Activated naive CD8-positive, alpha-beta T cell treated with anti-CD3 and anti-CD28 coated beads for 36 hours (primary cell): ENCODE measurements at places on chromosomes 3 and 15. TPM values are rescaled to one million over a fixed set of nuclear protein-coding genes. Genes with fewer than 3 reads are reported as not detected.

GRCh38 chr3:153023896-153024295 lies 138.1 kb upstream of the RAP2B start:
- DNase-seq: no peak
- no peak overlapping the region for H3K27ac ChIP-seq
- H3K4me1 ChIP-seq: no peaks in the 10 kb centered on the region
- H3K4me3 ChIP-seq: no peak overlapping the region
- H3K36me3 ChIP-seq: no peaks in the 10 kb centered on the region

GRCh38 chr15:100113351-100114080 lies 228.3 kb downstream of the ADAMTS17 start:
- H3K4me3 ChIP-seq: no peak overlapping the region
- H3K4me1 ChIP-seq: peaks cover 42% of the 10 kb centered on the region
- peaks cover 1% of the 10 kb centered on the region for H3K36me3 ChIP-seq
- no peak for DNase-seq
- H3K27ac ChIP-seq: no peak overlapping the region
- H3K27me3 ChIP-seq: no peaks in the 10 kb centered on the region

DNA sequence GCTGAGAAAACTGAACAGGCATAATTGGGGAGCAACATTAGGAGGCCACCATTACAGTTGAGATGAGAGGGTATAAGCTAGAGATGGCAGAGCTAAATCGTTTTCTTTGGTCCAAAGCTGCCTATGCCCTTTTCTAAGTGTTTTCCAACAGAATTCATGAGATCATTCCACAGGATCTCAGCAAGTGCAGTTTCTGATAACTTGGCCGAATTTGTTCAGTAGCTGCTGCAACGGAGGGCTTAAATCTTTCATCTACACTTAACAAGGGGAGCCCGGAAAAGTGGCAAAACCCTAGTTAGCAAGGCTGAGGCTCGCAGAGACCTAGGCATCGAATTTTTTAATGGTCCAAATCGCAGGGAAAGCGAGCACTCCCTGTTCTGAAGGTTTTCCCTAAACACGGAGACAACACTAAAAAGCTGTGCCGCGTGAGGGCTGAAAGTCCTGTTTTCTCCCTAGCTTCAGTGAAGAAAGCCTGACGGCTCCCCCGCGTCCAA lies 531 bp upstream of the BLOC1S6 start:
- peak overlapping the region; percentile 91 for H3K4me3 ChIP-seq
- H3K4me1 ChIP-seq: peaks cover 37% of the 10 kb centered on the region
- peak overlapping the region; percentile 96 for H3K27ac ChIP-seq
- no peaks in the 10 kb centered on the region for H3K27me3 ChIP-seq

DNA sequence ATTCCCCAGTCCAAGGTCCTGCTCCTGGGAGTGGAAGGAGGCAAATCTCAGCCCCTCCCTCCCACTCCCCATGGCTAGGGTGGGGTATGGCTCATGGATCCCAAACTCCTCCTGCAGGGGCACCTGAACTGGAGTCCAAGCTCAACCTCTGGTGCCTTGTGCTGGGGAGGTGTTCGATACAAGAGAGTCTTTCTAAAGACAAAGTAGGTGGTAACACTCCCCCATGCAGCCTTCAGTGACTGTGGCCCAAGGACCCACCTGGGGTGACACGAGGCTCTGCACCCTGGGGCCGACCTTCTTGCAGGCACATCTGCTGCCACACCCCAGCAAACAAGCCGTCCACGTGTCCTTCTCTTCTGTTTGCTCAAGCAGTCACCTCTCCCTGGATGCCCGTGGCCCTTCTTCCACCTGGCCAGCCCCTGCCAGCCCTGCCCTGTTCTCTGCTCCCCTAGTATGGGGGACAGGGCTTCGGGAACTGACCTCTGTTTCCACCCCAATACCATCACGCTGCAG lies 36.7 kb upstream of the SLC6A11 start:
- no peak overlapping the region for H3K4me3 ChIP-seq
- peaks cover 6% of the 10 kb centered on the region for H3K4me1 ChIP-seq
- peaks cover 36% of the 10 kb centered on the region for H3K27me3 ChIP-seq
- no peak for DNase-seq
- no peak overlapping the region for H3K27ac ChIP-seq
- no peaks in the 10 kb centered on the region for H3K36me3 ChIP-seq

DNA sequence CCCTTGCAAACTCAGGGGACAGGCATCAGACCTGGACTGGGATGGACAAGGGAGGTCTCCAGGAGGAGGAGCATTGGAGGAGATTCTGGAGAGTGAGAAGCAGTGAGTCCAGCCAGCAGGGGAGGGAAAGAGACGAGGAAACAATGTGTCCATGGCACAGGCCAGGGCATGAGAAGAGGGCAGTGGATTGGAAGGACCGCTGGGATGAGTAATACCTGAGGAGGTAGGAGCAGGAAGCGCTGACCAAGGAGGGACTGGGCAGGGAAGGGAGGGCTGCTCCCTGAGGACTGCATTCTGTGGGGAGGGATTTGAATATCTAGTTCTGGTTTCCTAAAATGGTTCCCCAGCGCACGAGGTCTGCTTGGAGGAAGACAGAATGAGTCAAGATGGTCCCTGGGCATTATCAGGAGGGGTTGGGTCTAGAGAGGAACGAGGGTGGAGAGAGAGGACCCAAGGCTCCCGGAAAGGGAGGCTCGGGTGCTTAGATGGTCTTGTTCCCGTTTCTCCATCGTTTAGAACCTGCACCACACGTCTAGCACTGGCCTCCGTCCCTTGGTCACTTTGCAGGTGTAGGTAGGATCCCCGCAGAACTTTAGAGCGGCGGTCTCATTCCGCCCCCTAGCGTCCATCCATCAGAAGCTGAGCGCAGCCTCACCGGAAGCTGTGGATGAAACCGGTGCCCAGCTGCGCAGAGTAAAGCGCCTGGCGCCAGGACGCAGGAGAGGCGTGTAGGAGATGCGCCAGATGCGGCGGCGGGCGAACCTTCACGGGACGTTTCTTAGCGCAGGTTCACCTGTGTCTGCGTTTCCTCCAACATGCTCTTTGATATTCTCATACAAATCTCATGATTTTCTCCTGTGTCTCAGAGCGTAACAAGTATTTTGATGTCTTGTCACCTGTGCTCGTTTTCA lies 190.7 kb upstream of the NDN start:
- H3K4me1 ChIP-seq: no peaks in the 10 kb centered on the region
- H3K36me3 ChIP-seq: no peaks in the 10 kb centered on the region
- no peak overlapping the region for H3K27ac ChIP-seq
- H3K27me3 ChIP-seq: peaks cover 7% of the 10 kb centered on the region
- H3K4me3 ChIP-seq: no peak overlapping the region

DNA sequence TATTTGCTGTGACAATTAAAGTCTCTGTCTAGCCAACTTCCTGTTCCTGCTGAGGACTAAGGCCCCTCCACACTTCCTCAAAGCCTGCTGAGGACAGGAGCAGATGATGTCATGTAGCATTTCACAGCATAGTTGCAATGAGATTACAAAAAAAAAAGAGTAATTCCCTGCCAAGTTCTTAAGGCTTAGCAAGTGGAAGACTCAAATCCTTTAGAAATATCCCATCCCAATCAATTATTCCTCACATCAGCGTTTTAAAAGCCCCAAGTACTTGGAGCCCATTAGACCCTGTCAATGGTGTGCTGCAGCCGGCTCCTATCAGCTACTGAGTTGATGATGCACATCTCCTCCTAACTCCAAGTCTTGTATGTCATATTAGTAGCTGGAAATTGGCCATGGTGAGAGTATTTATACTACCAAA lies 51.7 kb downstream of the TRANK1 start:
- peaks cover 38% of the 10 kb centered on the region for H3K36me3 ChIP-seq
- no peaks in the 10 kb centered on the region for H3K27me3 ChIP-seq
- peak overlapping the region; percentile 36 for H3K27ac ChIP-seq
- H3K4me1 ChIP-seq: peaks cover 32% of the 10 kb centered on the region
- DNase-seq: no peak
- no peak overlapping the region for H3K4me3 ChIP-seq

GRCh38 chr15:50907601-50908208 lies 778 bp upstream of the AP4E1 start:
- H3K36me3 ChIP-seq: peaks cover 7% of the 10 kb centered on the region
- H3K4me3 ChIP-seq: peak overlapping the region; percentile 90
- no peaks in the 10 kb centered on the region for H3K27me3 ChIP-seq
- peaks cover 13% of the 10 kb centered on the region for H3K4me1 ChIP-seq
- H3K27ac ChIP-seq: peak overlapping the region; percentile 99
- DNase-seq: peak; percentile 54

Gene WDR49
- 0.31 TPM for total RNA-seq

Gene ANKDD1A
- 2.9 TPM for total RNA-seq

DNA sequence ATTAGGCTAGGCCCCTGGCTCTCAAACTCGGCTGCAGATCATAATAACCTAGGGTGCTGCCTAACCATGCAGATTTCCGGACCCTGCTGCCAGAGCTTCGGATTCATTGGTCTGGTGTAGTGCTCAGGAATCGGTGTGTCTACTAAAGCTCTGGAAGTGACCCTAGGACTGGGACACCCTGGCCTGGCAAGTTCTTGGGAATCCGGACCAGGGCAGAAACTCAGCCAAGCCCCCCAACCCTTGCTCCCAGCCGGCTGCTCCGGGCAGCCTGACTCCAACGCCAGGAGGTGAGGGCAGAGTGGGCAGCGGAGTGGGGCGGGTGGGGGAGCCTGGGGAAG lies 23.0 kb downstream of the IGDCC3 start:
- H3K27me3 ChIP-seq: peaks cover 55% of the 10 kb centered on the region
- H3K4me3 ChIP-seq: no peak overlapping the region
- no peak overlapping the region for H3K27ac ChIP-seq
- peaks cover 2% of the 10 kb centered on the region for H3K4me1 ChIP-seq
- H3K36me3 ChIP-seq: no peaks in the 10 kb centered on the region
- DNase-seq: no peak

DNA sequence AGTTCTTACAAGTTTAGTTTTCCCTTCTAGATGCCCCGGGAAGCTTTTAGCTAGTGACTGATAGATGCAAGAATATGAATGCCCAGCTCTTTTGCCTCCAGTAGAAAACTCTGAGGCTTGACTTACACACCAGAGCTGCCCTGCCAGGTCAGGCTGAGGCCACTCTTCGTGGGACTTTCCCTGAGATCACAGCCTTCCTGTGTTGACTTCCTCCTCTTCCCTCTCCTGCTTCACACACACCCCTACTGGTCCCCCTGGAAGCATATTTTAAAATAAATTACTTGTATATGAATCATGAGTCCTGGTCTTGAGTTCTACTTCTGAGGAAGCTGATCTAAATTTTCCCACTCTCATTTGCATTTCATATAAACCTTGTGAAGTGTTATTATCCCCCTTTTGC lies 413.7 kb downstream of the PDCD6IP start:
- peaks cover 6% of the 10 kb centered on the region for H3K4me1 ChIP-seq
- no peak for DNase-seq
- no peak overlapping the region for H3K27ac ChIP-seq
- H3K27me3 ChIP-seq: no peaks in the 10 kb centered on the region
- H3K36me3 ChIP-seq: no peaks in the 10 kb centered on the region

DNA sequence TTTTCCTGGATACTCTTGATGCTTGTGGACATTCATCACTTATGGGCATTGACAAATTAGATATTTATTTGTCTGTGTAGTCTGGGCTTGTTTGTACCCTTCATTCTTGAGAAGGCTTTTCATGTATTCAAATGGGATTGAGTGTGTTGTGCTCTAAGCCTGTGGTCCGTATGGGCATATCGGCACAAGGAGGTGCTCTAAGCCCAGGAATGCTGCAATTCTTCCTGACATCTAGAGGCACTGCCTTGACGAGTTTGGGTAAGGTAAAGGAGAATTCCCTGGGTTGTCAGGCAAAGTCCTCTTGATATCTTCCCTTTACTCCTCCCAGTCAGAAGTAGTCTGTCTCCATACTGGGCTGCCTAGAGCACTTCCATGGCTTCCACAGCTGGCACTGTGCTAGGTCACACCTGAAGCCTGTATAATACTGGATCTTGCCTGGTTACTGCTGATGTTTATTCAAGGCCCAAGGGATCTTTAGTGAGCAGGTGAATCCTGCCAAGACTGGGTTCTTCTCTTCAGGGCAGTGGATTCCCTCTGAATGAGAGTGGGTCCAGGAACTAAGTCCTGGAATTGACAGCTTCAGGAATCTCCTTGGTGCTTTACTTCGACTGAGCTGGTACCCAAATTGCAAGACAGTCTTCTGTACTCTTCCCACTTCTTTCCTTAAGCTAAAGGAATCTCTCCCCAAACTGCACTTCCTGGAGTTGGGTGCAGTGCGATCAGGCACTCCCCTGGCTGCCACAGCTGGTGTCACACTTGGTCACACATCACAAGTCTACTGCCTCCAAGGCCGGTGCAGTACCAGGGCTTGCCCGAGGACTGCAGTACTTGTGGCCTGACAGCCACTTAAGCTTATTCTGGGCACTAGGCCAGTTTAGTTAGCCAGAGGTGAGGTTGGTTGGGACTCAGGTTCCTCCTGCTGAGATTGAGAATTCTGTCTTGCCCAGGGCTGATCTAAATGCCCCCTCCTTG lies 46.0 kb downstream of the GALK2 start:
- no peak overlapping the region for H3K27ac ChIP-seq
- peaks cover 5% of the 10 kb centered on the region for H3K4me1 ChIP-seq
- H3K4me3 ChIP-seq: no peak overlapping the region
- H3K36me3 ChIP-seq: peaks cover 64% of the 10 kb centered on the region
- no peaks in the 10 kb centered on the region for H3K27me3 ChIP-seq

Gene PRSS50
- total RNA-seq: not detected

GRCh38 chr3:148953094-148953493 lies 38.2 kb upstream of the GYG1 start:
- H3K4me3 ChIP-seq: no peak overlapping the region
- no peak for DNase-seq
- no peaks in the 10 kb centered on the region for H3K4me1 ChIP-seq
- no peaks in the 10 kb centered on the region for H3K36me3 ChIP-seq
- H3K27ac ChIP-seq: no peak overlapping the region

Gene COMMD4
- 92.7 TPM for total RNA-seq

GRCh38 chr3:148759430-148759829 lies 61.7 kb downstream of the AGTR1 start:
- no peak overlapping the region for H3K4me3 ChIP-seq
- no peaks in the 10 kb centered on the region for H3K36me3 ChIP-seq
- DNase-seq: no peak
- no peaks in the 10 kb centered on the region for H3K4me1 ChIP-seq
- no peaks in the 10 kb centered on the region for H3K27me3 ChIP-seq

GRCh38 chr15:74399100-74399499 lies 31.7 kb upstream of the CYP11A1 start:
- H3K4me3 ChIP-seq: no peak overlapping the region
- no peak for DNase-seq
- peaks cover under 1% of the 10 kb centered on the region for H3K36me3 ChIP-seq
- H3K4me1 ChIP-seq: peaks cover 88% of the 10 kb centered on the region

Gene SH2D7
- total RNA-seq: not detected

GRCh38 chr15:42384597-42384996 lies 25.3 kb downstream of the CAPN3 start:
- no peak for DNase-seq
- peaks cover 3% of the 10 kb centered on the region for H3K36me3 ChIP-seq
- H3K27ac ChIP-seq: no peak overlapping the region
- no peak overlapping the region for H3K4me3 ChIP-seq
- H3K4me1 ChIP-seq: no peaks in the 10 kb centered on the region

DNA sequence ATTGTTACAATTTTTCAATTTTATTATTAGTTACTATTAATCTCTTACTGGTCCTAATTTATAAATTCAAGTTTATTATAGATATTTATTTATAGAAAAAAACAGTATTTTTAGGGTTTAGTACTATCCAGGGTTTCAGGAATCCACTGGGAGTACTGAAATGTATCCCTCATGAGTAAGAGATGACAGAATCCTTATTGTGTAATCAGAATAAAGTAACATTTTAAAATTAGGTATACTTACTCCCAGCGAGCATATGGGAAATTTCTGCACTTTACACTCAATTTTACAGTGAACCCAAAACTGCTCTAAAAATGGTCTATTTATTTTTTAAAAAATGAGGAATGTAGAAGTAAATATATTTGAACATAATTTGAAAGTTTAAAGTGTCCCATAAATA lies 202.7 kb downstream of the CGGBP1 start:
- no peak for DNase-seq
- no peaks in the 10 kb centered on the region for H3K27me3 ChIP-seq
- H3K27ac ChIP-seq: no peak overlapping the region
- H3K4me1 ChIP-seq: no peaks in the 10 kb centered on the region
- H3K4me3 ChIP-seq: no peak overlapping the region

Gene HRH1
- total RNA-seq: 0.12 TPM
